Lower lobe of right lung (tissue), 2 donors: ENCODE measurements at places on chromosomes 2 and 18. TPM values are rescaled to one million over a fixed set of nuclear protein-coding genes. Genes with fewer than 3 reads are reported as not detected.

Gene CYP26B1
- 2.5 TPM for total RNA-seq

Gene UGT1A4
- not detected for total RNA-seq

Gene LHCGR
- 0.30 TPM for total RNA-seq

Gene GEN1
- 9.0 TPM for total RNA-seq

Gene PTH2R
- total RNA-seq: 0.32 TPM

Gene FMNL2
- 77.9 TPM for total RNA-seq

Gene CYP27A1
- total RNA-seq: 273 TPM

Gene SH2D6
- total RNA-seq: 0.97 TPM

Gene NFU1
- 44.2 TPM for total RNA-seq

Gene CCL20
- 1.6 TPM for total RNA-seq

Gene KANSL1L
- 34.4 TPM for total RNA-seq

Gene PROKR1
- not detected for total RNA-seq

Gene KLF7
- total RNA-seq: 66.5 TPM

Gene CDH20
- total RNA-seq: 0.24 TPM

Gene GRB14
- total RNA-seq: 4.6 TPM

Gene ABCG8
- total RNA-seq: not detected

Gene TFCP2L1
- 19.2 TPM for total RNA-seq

Gene COL4A4
- 24.3 TPM for total RNA-seq

Gene ANXA4
- total RNA-seq: 173 TPM

Gene HADHB
- 119 TPM for total RNA-seq

Gene GKN1
- total RNA-seq: not detected

Gene GAL3ST2
- total RNA-seq: not detected

Gene PDE6D
- total RNA-seq: 18.5 TPM

Gene PLEKHH2
- 42.0 TPM for total RNA-seq

Gene PRKAG3
- not detected for total RNA-seq

Gene LAMA1
- 0.65 TPM for total RNA-seq

Gene PLA2R1
- 5.6 TPM for total RNA-seq

Gene FAM161A
- total RNA-seq: 2.6 TPM

Gene EIPR1
- total RNA-seq: 14.9 TPM

Gene TWSG1
- total RNA-seq: 31.4 TPM

Gene MYO3B
- not detected for total RNA-seq

Gene STAT4
- 5.8 TPM for total RNA-seq

Gene TBR1
- not detected for total RNA-seq

Gene C2orf78
- total RNA-seq: not detected

Gene KYNU
- 30.6 TPM for total RNA-seq

Gene DSG1
- total RNA-seq: not detected
